ENCODE measurements at places on chromosomes 16 and 17.

DNA sequence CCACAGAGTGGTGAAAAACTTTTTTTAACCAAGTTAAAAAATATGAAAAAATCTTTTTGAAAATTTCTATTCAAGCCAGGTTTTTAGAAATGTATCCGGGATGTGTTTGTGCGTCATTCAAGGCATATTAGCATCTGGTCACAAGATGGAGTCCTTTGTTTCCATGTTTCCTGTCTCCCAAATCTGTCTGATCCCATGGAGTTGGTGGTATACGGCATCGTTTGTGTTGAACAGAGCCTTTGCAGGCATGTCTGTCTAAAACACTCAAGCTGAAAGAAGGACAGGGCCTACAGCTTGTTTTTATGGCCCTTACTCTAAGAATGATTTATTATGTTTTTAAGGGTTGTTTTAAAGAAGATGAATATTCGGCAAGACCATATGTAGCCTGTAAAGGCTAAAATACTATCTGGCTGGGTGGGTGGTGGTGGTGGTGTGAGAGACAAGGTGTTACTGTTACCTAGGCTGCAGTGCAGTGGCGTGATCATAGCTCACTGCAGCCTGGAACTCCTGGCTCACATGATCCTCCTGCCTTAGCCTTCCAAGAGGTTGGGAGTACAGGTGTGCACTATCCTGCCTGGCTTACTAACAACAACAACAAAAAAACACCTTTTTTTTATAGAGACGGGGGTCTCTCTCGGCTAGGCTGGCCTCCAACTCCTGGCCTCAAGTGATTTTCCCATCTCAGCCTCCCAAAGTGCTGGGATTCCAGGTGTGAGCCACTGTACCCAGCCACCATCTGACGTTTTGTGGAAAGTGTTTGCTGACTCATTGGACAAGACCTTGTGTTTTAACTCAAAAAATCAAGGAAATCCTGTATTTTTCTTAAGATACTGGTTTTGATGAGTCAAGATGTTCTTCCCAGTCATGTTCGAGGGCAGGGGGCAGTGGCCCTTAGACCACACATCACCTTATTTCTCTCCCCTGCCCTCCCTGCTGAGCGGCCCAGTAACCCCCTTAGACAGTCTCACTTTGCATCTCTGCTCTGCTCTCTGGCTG is 52.2 kb downstream of the NDE1 start:
- DNase-seq = no peak

- no peak for DNase-seq
Observed at GRCh38 chr17:73695035-73695738, 50.9 kb upstream of the SDK2 start.

- no peak for DNase-seq
Observed at GRCh38 chr17:78559749-78560368, 17.3 kb downstream of the DNAH17 start.

- DNase-seq = no peak
Observed at GRCh38 chr17:68457168-68457538, at the start of gene WIPI1. Gene WIPI1 (minus strand): TSS chr17:68457496. CDS start chr17:68457421, 75 bp downstream.

- DNase-seq = no peak
Observed at GRCh38 chr16:10752843-10753523, 9.3 kb downstream of the NUBP1 start.

- DNase-seq = peak; percentile 26
Observed at GRCh38 chr17:8941520-8941919, 24.0 kb downstream of the PIK3R5 start.

- DNase-seq = no peak
Observed at GRCh38 chr17:1673041-1673785, 11.5 kb downstream of the PRPF8 start.

GRCh38 chr17:32525122-32525521 is 38.3 kb downstream of the CDK5R1 start:
- no peak for DNase-seq
